Urothelium cell line (cell line): ENCODE measurements at places on chromosomes 5 and 9.
A peak's percentile ranks its signal among the peaks of the same experiment; 100 is the strongest.

DNA sequence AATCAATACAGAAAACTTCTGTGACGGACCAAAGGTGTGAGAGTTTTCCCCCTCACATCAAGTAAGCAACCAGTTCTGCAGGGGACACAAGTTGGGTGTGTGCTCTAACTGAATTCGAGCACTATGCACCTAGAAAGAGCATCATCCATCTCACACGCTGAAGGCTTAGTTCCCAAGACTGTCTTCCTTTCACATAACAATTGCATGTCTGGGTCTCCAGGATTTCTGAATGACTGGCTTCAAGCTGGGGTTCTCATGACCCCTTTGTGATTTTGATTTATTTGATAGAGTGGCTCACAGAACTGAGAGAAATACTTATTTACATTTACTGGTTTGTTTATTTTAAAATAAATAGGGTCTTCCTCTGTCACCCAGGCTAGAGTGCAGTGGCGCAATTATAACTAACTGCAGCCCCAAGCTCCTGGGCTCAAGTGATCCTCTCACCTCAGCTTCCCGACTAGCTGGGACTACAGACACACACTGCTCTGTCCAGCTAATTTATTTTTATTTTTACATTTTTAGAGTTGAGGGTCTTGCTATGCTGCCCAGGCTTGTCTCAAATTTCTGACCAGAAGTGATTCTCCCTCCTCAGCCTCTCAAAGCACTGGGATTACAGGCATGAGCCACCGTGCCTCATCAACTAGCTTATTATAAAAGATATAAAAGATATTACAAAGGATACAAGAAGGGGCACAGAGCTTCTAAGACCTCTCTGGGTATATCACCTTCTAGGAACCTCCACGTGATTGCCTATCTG lies 316.7 kb upstream of the CDH12 start:
- DNase-seq: no peak

DNA sequence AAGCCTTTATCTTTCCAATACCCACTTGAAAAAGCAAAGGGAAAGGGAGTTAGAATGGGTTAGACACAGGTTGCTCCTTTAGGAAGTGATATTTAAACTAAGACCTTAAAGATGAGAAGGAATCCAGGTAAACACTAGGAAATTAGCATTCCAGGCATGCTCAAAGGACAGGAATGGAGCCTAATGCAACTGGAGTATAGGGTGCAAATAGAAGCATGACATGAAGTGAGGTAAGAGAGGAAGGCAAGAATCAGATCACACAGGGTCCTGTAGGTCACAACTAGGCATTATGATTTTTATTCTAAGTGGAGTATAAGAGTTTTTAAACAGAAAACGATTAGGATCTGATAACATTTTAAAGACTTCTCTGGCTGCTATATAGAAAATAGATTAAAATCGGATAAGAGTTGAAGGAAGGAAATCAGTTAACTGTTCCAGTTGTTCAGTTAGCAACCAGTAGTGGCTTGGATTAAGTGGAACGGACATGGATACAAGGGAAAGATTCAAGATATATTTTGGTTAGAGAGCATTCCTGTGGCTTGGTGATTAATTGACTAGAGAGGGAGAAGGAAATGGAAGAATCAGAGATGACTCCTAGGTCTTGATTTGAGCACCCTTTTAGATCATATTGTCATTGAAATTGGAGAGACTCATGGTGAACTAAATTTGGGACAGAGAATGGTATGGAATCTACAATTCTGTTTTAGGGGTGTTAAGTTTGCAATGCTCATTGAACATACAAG lies 95.9 kb downstream of the FBXO4 start:
- DNase-seq: peak; percentile 36

DNA sequence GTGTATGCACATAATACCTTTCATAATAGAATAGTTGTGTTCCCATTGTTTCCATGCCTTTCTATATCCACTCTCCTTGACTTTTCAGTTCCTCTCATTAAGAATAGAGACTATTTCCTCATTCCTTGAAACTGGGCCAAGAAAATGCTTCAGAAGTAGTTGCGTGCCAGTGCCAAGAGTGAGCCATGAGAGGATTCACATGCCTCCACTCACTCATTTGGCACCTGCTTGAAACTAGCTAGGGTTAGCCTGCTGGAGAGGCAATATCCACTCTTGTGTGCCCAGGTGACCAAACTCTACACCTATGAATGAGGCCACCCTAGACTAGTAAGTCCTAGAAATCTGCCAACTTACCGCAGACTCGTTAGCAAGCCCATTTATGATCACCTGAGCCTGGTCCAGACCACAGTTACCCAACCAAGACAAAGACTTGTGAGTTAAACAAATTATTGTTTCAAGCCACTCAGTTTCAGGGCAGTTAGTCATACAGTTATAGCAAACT lies 276.3 kb downstream of the EPB41L4A start:
- DNase-seq: no peak

DNA sequence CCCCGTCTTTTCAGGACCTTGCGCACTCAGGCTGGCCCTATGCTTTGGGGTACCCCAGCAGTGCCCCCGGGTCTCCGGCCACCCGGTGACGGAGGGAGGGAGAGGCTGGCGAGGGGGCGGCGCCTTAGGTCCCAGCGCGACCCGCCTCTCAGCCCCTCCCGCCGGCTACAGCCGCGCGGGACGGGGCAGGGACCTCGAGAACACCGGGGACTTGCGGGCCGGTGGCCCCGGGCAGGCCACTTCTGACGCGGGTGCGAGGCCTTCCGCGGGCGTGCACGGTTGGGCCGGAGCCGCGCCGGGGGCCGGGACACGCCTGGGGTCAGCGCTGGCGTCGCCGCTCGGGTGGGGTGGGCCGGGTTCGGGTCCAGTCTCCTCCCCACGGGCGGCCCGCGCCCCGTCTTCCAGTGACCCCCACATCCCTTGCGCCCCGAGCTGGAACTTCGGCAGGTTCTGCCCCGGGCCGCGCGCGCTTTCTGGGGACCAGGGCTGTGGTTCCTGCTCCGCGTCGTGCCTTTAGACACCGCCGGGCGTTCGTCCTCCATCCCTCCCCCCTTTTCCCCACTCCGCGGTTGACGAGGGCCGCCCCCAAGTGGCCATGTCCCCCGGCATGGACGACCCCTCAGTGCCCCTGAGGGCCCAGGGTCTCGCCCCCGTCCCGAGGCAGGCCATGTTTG lies 3.8 kb upstream of the SQSTM1 start:
- no peak for DNase-seq

DNA sequence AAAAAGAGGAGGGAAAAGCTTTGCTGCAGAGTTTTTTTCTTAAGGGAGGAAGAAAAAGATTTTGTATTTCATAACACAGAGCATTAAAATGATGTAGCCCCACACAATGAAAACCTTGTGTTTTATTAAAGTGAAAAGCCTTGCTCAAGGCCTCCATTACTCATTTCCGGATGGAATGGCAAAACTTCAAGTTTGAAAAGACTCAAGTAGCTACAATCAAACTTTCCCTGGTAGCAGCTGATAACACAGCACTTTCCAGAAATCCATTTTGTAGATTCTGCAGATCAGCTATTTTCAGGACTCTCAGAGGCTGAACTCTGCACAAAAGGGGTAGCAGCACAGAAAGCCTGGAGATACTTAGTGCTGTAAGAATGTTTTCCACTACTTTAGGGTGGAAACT lies 374.8 kb downstream of the NFIB start:
- no peak for DNase-seq

- DNase-seq: no peak
Measured at GRCh38 chr9:78954286-78954685, 617.5 kb upstream of the TLE4 start.

- no peak for DNase-seq
Measured at GRCh38 chr5:68542207-68542606, 326.7 kb downstream of the PIK3R1 start.

DNA sequence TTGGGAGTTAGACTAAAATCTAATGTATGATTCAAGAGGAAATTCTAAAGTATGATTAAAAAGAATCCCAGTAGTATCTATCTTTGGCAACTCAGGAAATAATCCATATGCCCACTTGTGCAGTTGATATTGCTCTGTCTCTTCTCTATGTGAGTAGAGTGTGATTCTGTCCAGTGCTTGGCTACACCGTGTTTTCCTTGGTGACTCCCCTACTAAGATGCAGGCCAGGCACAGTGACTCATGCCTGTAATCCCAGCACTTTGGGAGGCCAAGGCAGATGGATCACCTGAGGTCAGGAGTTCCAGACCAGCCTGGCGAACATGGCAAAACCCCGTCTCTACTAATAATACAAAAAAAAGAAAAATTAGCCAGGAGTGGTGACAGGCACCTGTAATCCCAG lies 495.4 kb downstream of the MAT2B start:
- DNase-seq: no peak

GRCh38 chr5:37905230-37905629 lies 65.4 kb upstream of the GDNF start:
- no peak for DNase-seq

GRCh38 chr9:12702160-12702758 lies 9.1 kb downstream of the TYRP1 start:
- DNase-seq: peak; percentile 22

- no peak for DNase-seq
Measured at GRCh38 chr5:68217528-68217927, 2.0 kb downstream of the PIK3R1 start.

- DNase-seq: peak; percentile 25
Measured at GRCh38 chr5:127930311-127930710, 153.3 kb upstream of the SLC12A2 start.

- peak; percentile 25 for DNase-seq
Measured at GRCh38 chr5:130871346-130872086, 293.5 kb downstream of the HINT1 start.

DNA sequence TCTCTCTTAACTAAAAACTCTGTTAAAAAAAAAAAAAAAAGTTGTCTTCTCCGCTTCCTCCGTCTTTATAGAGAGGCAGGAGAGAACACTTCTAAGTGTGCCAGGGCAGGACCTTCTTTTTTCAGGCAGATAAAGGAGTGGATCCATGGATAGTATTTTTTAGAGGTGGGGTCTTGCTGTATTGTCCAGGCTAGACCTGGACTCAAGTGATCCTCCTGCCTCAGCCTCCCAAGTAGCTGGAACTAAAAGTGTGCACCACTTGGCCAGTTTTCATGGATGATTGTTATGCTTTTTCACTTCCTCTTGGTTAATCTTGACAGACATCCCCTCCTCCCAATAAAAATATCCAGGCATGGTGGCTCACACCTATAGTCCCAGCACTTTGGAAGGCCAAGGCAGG lies 20.0 kb upstream of the GNE start:
- DNase-seq: no peak

DNA sequence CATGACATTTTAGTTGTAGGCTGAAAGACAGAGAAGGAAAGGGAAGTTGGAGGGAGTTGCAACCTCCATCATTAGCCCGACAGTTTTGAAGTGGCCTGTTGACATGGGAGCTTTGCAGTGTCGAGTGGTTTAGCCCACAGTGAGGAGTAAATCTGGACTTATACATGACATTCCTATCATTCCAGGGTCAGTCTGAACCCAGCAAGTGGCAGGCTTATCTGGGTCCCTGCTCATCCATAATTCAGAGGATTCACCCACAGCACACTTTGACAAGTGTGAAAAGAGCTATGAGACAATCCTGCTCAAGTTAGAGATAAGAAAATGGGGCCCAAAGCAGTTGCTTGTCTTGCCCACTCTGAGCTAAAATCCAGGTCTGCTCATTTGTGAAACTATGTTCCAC lies 8.4 kb upstream of the TNC start:
- no peak for DNase-seq

DNA sequence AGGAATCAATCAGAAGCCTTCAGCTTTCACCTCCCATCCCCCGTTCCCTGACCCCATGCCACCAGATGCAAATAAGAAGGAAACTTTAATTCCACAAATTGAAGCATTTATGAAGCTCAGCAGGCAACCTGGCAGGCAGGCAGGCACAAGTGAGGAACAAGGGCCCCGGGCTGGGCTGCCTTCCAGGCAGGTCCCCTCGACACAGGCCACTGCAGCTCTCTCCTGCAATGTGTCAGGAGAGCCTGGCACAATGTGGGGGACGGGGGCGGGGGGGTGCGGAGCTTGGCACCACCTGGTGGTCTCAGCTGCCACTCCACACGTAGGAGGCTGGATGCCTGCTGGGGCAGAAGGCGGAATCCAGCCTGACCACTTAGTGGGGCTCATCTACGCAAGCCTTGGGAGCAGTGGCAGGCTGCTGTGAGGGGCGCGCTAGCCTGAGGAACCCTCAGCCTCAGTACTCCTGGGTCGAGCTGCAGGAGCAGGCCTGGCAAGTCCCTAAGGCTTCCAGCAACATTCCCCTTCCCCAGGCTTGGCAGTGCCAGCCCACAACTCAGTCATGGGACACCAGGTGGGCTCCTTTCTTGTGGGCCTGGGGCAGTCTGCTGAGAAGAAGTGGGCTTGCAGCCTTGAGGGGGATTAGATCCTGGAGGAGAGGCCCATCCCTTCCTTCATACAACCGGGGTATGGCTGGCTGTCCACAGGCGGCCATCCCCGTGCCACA lies 50.2 kb upstream of the KCNMB1 start:
- no peak for DNase-seq

GRCh38 chr5:52771343-52772039 lies 16.2 kb upstream of the ITGA1 start:
- no peak for DNase-seq

- DNase-seq: no peak
Measured at GRCh38 chr5:172050080-172050479, 43.6 kb upstream of the FBXW11 start.

- DNase-seq: peak; percentile 81
Measured at GRCh38 chr5:116652196-116652729, 77.6 kb upstream of the SEMA6A start.

- DNase-seq: no peak
Measured at GRCh38 chr9:112764837-112765236, 14.3 kb downstream of the SNX30 start.

GRCh38 chr5:146027751-146028150 lies 77.6 kb downstream of the PLAC8L1 start:
- DNase-seq: peak; percentile 16

- DNase-seq: no peak
Measured at GRCh38 chr5:178162481-178162880, 8.8 kb upstream of the NHP2 start.
